ENCODE measurements at places on chromosomes 16 and 17.

- DNase-seq: no peak
These were observed 2.8 kb downstream of the FN3K start for GRCh38 chr17:82737967-82738877.

GRCh38 chr17:66670206-66670605 is 164.7 kb upstream of the CACNG5 start:
- DNase-seq: no peak

GRCh38 chr16:75787440-75787839 is 61.1 kb upstream of the CPHXL start:
- no peak for DNase-seq

GRCh38 chr16:67393111-67393787 is at the start of gene TPPP3:
Gene TPPP3 (minus strand): TSS chr16:67393498. CDS start chr16:67391111, 2,387 bp downstream.
- DNase-seq: peak; percentile 92

DNA sequence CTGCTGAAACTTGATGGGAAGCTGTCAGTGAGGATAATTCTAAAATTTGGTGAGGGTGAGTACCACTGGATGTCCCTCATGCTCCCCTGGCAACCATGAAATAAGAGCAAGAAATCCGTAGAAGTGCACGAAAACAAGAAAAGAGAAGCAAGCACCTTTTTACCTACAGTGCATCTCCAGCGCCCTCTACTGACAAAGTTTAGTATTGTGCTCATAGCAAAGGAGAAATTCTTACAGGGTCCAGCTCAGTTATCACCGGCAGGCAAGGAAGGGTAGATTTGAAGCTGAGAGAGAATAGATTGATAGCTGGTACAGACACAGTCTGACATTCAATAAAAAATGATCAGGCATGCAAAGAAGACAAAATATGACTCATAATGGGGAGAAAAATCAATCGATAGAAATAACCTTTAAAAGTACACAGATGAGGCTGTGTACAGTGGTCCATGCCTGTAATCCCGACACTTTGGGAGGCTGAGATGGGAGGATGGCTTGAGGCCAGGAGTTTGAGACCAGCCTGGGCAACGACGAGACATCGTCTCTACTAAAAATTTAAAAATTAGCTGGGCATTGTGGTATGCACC is 28.3 kb upstream of the TEX2 start:
- DNase-seq: no peak

DNA sequence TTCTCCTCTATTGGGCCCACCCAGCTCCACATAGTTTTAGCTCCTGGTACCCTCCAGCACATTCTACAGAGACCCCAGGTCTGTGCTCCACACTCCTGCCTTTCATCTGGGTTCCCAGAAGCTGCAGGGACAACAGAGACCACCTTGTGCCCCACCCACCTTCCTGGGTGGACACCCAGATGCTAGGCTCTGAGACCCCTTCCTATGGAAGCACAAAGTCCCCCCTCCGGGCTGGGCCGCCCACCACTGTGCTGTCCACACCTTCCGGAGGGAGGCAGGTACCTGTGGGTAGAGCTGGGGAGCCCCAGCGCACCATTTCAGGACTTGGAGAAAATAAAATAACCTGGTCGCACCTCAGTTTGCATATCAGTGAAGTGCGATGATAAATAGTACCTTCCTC is 224.9 kb upstream of the FOXF1 start:
- no peak for DNase-seq

DNA sequence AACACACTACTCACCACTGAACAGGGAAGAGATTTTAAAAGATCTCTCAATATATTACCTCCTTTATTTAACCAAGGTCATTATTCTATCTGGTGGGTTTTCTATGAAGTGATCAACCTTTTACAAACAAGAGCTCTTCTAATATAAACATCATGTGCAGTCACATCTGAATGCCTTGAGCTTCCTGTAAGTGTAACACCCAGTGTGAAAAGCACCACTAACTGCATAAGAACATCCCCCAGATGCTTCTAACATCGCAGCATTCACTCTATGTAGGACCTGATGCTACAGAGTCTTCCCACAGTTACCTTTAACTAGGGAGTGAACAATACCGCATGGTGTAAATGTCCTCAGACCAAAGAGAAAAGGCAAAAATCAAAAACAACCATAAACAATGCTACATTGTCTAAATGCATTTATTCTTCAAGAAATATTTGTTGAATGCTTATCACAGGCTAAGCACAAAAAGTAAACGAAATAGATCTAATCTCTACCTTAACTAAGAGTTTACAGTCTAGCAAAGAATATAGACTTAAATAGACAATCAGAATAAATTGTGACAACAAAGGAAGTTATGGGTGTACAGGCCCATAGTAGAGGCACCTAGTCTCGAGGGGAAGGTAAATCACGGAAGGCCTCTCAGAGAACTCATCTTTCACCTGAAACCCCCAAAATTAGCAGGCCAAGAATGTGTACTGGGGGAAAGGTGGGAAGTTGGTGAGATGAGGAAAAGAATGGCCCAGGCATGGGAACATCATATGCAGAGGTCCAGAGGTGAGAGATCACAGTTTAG is 16.2 kb downstream of the SKAP1 start:
- DNase-seq: no peak

- no peak for DNase-seq
These were observed 51.5 kb upstream of the HS3ST2 start for GRCh38 chr16:22762486-22762885.

- no peak for DNase-seq
These were observed 53.9 kb downstream of the HS3ST3B1 start for GRCh38 chr17:14354807-14355206.

DNA sequence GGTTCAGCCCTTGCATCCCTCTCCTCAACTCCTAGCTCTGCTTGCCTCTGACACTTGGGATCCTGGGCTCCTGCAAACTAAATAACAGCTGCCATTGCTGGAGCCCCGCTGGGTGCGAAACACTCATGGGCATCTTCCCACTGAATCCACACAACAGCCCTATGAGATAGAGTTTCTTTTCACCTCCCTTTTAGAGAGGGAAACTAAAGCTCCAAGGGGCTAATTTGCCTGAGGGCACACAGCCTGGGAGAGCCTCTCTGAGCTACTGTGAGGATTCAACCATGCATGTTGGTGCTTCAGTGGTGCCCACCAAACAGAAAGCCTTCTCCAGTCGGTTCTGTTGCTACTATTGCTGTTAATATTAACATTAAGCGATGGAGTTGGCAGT is 4.0 kb downstream of the ACBD4 start:
- no peak for DNase-seq

DNA sequence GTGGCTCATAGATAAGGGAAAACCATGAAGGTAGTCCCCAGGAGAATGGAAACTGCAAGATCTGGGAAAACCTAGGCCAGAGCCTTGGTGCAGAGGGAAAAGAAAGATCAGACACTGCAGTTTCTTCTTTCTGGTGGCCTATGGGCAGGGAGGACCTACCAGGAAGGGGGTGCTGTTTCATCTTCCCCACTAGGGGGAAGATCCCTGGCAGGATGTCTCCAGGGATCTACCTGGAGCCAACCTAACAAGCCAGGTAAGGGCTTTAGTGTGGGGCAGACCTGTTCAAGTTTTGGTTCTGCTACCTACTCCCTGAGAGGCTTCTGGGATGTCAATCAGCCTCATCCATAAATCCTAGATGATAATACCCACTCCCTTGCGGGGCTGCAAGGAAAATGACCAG is 21.4 kb downstream of the TOM1L2 start:
- DNase-seq: no peak

DNA sequence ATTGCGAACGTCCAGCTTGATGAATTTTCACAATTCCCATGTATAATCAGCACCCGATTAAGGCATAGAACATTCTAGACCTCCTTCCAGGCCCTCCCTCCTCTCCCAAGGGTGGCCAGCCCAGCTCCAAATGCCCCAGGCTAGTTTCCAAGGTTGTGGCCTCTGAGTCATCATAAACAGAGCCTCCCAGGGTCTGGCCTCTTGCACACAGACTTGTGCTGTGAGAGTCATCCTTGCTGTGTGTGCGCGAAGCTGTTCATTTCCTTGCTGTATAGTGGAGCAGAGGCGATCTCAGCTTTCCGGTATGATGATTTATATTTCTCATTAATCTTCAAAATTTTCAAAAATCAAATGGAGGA is 20.5 kb upstream of the JPH3 start:
- DNase-seq: no peak

DNA sequence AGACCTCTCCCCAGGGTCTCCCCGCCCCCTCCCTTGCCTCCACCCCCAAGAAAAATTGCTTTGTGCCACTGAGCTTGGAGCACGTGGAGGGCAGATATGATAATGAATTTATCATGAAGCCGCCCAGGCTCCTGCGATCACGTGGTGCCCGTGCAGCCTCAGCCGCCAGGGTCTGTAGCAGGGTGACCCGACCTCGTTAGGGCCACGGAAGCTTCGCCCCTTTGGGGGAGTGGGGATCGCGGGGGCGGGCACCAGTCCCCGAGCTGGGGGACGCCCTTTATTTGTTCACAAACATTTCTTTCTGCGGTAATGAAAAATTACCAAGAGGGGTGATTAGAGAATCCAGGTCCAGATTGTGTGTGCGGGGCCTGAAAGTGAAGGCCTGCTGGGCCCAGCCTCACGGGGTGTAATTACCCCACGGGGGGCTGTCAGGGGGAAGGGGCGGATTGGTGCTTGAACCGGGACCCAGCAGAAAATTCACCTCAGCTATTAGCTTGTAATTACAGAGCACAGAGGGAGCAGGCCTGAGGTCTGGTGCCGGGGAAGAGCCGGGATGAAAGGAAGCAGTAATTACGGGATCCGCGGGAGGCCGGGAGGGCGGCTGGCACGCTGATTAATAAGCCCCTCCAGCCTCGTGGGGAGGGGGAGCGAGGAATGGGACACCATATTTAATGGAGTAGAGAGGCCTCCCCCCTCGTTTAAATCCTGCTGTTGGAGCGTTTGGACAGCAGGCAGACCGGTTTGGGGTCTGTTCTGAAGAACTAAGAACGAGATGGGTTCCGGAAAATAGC is 13.3 kb downstream of the GSE1 start:
- peak; percentile 98 for DNase-seq

GRCh38 chr16:1450218-1450617 is 5.9 kb upstream of the CCDC154 start:
- no peak for DNase-seq

- DNase-seq: no peak
These were observed 28.2 kb downstream of the MAP1LC3B start for GRCh38 chr16:87420026-87421002.

GRCh38 chr16:13039526-13039925 is 138.1 kb downstream of the SHISA9 start:
- DNase-seq: no peak

GRCh38 chr16:66388350-66389139 is 22.1 kb downstream of the CDH5 start:
- DNase-seq: no peak

GRCh38 chr17:48213797-48214196 is 106.2 kb downstream of the SNX11 start:
- DNase-seq: peak; percentile 67

Data from COR-L47 (cell line).